Central memory CD8-positive, alpha-beta T cell (primary cell): ENCODE measurements at places on chromosomes 16 and 17.

- DNase-seq, result no peak
Measured at GRCh38 chr16:26524846-26525245, 541.9 kb upstream of the C16orf82 start.

DNA sequence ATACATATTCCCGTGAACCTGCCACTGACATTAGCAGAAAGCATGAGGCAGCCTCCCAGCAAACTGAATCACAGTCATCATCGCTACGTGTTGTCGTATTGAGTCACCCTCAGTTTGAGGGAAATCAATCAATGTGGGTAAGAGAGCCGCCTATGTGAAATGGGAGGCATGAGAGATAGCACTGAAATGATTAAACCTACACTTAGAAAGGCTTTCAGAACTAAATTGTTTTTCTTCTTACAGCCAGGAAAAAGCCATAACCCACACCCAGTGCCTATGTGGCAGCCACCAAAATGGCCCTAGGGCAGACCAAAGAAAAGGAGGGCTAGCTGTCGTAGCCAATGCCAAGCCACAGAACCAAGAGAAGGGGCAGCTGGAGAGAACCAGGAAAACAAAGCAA is 90.5 kb downstream of the ADAMTS18 start:
- no peak for DNase-seq

- DNase-seq, result no peak
Measured at GRCh38 chr17:74842599-74843351, 16.9 kb downstream of the GRIN2C start.

DNA sequence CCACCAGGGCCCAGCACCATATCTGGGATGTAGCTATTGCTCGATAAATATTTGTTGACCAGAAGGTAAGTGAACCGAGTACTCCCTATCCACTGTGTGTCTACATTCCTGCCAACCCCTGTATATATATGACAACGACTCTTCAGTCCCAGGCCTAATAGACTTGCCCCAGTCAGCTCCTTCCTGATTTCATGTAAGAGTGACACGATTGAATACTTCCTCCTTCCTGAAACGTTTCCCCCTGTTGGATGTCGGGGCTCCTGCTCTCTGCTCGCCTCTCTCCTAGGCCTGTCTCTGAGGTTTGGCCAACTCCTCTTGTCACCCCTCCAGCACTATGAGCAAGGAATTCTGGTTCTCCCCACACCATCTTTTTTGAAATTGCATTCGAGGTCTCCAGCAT is 178.9 kb downstream of the PRKCA start:
- no peak for DNase-seq

DNA sequence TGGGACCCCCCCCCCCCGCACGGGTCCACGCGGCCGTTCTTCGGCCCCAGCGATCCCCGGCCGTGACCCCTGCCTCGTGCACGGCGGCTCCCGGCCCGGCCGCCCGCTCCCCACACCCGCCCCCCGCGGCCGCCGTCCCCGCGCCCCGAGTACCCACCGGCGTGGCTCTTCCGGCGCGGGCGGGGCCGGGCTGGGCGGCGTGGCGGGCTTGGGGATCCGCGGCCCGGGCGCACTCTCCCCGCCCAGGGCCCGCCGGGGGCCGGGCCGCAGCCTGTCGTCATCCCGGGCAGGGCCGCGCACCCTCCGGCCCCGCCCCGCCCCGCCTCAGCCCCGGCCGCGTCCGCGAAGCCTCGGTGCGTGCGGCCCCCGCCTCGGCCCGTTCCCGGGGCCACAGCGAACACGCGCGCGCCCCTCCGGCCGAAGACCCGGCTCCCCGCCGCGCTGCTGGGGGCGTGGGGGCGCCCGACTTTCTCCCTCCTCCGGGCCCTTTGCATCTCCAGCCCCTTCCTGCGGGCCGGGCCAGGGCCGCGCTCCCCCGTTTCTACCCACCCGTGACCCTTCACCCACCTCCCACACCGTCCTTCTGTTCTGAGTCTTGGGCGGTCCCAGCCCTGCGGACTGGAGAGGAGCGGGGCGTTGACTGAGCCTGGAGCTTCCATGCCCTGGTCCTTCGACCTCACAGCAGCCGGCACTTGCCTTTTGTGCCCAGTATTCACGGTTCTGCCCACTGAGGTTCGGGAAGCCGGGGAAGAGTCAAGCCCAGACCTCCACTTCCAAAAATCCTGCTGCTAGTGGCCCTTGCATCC is 840 bp downstream of the MYO1C start:
- DNase-seq, result no peak

GRCh38 chr16:87068762-87069150 is 248.4 kb downstream of the C16orf95 start:
- no peak for DNase-seq

DNA sequence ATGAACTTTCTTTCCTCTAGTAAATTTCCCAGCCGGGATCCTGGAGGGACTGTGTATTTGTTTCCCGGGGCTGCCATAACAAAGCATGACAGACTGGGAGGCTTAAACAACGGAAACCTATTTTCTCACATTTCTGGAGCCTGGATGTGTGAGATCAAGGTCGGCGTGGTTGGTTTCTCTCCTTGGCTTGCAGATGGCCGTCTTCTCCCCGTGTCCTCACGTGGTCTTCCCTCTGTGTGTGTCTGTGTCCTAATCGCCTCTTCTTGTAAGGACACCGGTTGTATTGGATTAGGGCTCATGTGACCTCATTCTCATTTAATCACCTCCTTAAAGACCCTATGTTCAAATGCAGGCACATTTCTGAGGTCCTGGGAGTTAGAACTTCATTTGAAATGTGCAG is 22.0 kb upstream of the USP10 start:
- no peak for DNase-seq

GRCh38 chr16:66099306-66099705 is 267.2 kb upstream of the CDH5 start:
- no peak for DNase-seq

- no peak for DNase-seq
Measured at GRCh38 chr17:49762151-49762941, 1.6 kb downstream of the FAM117A start.

DNA sequence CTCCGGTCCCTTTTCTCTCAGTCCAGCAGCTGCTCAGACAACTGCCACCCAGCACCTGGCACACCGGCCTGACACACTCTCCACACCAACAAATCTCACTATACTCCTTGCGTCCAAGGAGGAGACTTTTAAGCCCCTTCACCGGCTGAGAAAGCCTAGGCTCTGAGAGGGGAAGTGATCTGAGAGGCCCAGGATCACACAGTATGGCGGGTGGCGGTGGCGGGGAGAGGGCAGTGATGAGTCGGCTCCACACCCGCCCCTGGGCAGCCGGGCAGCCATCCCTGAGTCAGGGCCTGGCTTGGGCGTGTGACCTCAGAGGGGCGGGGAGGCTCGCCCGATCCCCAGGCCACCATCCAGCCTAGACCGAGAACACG is 569 bp downstream of the FLII start:
- DNase-seq, result no peak

DNA sequence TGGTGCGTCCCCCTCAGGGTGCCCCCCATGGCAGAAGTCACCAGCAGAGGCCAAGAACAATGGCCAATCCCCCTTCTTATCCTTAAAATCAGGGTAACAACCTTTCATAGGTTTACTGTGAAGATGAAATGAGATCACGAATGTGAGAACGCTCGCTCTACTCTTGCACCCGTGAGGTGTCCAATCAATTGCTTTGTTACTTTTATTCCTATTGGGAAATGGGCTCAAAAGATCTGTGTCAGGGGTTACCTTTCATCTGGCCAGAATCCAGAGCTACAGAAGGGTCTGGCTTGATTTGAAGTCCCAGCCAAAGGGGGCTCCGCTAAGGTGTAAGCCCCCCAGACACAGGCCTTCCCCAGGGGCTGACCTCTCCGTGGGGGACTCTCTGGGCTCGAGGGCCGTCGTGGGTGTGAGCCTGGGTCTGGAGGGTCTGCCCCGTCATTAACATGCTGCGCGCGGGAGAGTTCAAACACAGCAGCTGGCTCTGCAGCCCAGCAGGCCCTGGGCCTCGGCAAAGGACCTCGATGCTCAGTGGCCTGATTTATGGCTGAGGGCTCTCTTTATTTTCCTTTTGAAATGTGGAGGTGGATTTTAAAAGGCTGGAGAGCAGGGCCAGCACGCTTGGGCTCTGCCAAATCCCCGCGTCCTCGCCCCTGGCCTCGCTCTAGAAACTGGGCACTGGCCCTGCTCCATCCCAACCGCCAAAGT is 10.4 kb downstream of the ABR start:
- DNase-seq, result no peak

GRCh38 chr17:79777894-79778503 is at the start of gene CBX2:
Gene CBX2 (plus strand): TSS chr17:79778148. CDS start chr17:79778236, 88 bp downstream.
- peak; percentile 56 for DNase-seq

- DNase-seq, result no peak
Measured at GRCh38 chr17:17987901-17988300, 15.2 kb downstream of the DRC3 start.

DNA sequence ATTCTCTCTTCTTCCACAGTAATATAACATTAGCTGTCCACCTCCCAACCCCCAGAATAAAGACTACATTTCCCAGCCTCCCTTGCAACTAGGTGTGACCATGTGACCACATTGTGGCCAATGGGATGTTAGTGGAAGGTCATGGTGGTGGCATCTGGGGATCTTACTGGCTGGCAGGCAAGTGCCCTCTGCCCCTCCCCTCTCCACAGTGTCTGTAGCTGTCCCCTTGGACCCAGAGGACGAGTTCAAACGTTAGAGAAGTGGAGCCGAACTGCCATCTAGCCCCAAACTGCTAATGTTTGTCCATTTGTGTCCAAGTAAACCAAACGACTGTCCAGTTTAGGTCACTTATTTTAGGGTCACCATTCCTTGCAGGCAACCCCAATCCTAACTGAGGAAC is 26.6 kb upstream of the KCNG4 start:
- DNase-seq, result no peak

GRCh38 chr17:29973005-29973404 is 31.6 kb downstream of the EFCAB5 start:
- DNase-seq, result no peak

DNA sequence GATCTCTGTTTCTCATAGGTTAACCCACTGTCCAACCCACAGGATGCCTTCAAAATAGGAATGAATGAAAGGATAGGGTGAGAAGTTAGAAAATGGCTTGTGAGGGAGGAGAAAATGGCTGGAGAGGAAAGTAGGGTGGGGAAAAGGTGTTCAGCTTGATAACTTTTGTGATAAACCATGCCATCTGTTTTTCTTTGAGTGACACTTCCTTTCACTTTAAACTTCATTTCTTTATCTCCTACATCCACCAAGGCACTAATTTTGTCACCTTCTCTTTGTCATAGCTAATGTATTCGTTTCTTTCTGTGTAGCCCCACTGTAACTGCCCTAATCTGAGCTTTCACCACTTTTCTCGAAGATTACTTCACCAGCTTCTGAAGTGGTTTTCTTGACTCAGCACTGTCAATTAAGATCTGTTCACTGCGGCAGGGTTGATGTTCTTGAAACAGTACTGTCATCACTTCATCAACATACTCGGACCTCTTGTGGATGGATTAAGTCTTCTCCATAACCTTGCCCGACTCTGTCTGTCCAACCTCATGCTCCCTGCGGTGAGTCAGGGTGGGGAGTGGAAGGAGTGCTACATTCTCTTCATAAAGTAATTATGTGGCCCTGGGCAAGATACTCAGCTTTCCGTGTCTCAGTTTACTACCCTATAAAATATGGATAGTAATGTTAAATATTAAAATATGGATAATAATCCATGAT is 5.5 kb upstream of the KRT10 start:
- no peak for DNase-seq

DNA sequence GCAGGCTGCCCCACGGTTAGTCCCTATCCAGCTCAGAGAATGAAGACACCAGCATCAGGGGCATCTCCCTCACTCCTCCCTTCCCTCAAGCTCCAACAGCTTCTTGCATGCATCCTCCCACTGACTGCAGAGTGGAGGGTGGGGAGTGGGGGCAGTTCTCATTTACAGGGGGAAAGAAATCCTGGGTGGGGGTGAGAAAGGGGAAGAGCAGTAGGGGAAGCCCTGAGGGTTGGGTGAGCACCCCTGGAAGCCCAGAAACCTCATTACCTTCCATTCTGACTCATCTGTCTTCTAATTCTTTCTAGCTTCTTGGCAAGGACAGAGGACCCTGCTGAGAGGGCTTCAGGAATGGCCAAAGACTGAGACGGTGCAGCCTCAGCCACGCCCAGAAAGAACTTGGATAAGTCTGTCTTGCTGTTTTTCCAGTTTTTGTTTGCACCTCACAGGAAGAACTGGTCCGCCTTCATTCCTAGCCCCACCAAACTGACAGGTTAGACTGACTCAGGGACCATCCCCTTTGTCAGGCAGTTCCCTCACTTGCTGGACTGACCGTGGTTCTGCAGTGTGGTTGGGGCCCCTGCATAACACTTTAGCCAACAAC is 52.5 kb upstream of the WSB1 start:
- DNase-seq, result no peak

GRCh38 chr17:16352667-16353316 is 477 bp downstream of the CENPV start:
- DNase-seq, result peak; percentile 21

DNA sequence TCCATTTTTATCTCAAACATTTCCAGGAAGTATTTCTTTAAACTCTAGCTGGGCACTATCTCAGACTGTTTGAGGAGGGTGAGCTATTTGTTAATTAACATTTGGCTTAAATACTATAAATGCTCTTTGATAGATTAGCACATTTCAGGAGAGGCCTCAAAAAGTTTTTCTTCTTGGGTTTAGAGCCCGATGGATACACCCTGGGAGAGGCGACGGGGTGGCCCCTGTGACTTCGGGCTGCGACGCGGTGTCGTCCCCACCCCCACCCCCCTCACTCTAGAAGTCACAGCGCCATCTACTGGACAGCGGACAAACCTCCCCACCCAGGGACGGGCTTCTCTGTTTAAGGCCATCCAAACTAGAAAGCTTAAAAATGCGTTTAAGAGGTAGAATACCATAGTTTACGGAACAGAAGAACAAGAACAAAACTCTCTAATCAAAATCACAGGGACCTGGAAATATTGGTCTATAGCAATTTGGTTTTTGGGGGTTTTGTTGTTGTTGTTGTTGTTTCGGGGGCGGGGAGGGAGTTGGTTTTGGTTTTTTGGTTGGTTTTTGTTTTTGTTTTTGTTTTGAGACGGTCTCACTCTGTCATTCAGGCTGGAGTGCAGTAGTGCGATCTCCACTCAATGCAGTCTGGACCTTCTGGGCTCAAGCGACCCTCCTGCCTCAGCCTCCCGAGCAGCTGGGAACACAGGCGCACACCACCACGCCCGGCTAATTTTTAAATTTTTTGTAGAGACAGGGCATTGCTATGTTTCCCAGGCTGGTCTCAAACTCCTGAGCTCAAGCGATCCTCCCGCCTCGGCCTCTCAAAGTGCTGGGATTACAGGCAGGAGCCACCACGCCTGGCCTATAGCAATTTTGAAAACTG is 254.4 kb downstream of the C16orf95 start:
- DNase-seq, result no peak

- no peak for DNase-seq
Measured at GRCh38 chr17:75547091-75547490, 21.6 kb downstream of the LLGL2 start.

DNA sequence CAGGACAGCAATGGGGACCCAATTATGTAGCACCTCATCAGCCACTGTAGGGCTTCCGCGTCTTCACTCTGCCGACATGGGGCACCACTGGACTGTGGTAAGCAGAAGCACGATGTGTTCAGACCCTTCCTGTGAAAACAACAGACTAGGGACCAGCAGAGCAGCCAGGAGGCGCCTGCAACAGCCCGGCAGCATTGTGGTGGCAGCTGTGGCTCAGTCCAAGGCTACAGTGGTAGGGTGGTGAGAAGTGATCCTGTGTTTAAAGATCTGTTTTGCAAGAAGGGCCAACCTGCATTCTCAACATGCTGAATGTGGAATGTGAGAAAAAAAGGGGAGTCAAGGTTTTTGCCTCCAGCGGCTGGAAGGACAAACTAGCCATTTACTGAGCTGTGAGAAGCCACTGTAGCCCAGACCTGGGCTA is 80.8 kb downstream of the GAS7 start:
- no peak for DNase-seq
